Myocyte (in vitro differentiated cells): ENCODE measurements at places on chromosomes 3 and 15. TPM values are rescaled to one million over a fixed set of nuclear protein-coding genes. Genes with fewer than 3 reads are reported as not detected.
A peak's percentile ranks its signal among the peaks of the same experiment; 100 is the strongest.

GRCh38 chr15:98791046-98791701 lies 142.8 kb downstream of the IGF1R start:
- no peak for DNase-seq

- DNase-seq: no peak
Measured at GRCh38 chr15:73681063-73681462, 3.1 kb upstream of the CD276 start.

DNA sequence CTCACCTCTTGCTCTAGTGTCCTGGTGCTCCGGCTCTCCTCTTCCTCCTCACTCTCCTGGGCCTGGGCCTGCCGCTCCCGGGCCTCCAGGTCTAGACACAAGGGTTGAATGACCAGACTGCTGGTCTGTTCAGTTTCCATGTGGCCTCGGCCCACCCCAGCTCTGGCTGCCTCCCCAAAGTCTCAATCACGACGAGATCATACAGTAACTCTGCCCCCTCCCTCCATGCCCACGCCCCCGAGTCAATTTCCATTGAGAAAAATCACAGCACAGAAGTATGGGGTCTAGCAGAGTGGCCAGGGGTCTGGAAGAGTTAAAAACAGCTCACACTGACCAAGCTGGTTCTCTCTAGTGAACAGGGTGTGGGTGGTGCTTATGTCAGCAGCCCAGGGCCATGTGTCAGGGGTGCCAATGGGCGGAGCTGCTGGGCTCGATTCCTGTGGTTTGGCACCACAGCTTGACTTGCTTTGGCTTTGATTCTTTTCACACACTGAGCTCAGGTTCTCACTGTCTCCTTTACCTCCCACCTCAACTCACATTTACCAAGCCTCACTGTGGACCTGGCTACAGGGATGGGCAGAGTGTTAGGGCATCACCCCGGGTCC lies 6.9 kb downstream of the C15orf62 start:
- peak; percentile 91 for DNase-seq

DNA sequence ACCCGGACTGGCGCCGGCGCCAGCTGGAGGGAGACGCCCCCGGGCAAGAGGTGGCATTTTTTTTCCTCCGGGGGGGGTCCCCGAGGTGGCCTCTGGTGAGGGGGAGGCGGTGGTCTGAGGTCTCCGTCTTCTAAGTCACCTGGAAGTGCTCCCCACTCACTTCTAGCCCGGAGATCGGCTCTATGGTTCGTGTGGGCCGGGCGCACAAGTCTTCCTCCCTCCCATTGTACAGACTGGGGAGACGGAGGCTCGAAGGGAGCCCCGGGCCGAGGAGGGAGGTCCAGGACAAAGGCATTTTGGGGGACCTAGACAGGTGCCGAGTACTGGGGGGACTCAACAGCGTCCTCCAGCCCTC lies 4.4 kb downstream of the GATA2 start:
- DNase-seq: no peak

GRCh38 chr3:188503647-188504046 lies 349.7 kb downstream of the LPP start:
- DNase-seq: no peak

DNA sequence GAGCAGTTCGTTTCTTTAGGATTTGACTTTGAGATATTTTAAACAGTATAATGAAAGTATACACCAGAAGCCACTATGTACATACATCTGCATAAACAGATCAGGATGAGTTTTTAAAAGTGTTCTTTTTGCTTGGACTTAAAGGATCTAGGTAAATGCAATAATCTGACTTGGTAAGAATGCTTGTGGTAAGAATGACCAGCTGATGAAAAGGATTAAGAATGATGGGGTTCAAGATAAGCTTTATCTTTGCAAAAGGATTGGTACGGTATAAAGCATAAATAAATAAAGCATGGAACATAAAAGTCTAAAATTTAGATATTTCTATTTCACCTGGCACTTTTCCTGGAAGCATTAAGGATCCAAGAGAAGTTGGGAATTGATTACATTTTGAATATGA lies 9.8 kb upstream of the MME start:
- DNase-seq: no peak

DNA sequence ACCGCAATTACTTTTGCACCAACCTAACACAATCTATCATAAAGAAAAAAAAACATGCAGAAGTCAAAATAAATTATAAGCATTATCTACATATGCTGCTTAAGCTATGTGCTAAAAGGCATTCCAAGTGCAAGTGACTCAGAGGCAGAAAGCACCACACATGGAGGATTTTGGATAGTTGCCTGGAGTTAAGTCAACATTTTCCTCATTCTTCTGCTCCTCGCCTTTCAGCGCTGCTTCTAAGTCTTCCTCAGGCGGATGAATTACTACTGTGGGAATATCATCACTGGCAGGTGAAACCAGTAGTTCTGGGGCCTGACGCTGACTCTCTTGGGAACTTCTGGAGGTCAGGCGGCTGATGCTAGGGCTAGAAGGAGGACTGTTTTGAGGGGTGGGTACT lies 53.1 kb downstream of the SLC4A7 start:
- DNase-seq: peak; percentile 75

- DNase-seq: no peak
Measured at GRCh38 chr3:166248784-166249183, 411.6 kb upstream of the BCHE start.

DNA sequence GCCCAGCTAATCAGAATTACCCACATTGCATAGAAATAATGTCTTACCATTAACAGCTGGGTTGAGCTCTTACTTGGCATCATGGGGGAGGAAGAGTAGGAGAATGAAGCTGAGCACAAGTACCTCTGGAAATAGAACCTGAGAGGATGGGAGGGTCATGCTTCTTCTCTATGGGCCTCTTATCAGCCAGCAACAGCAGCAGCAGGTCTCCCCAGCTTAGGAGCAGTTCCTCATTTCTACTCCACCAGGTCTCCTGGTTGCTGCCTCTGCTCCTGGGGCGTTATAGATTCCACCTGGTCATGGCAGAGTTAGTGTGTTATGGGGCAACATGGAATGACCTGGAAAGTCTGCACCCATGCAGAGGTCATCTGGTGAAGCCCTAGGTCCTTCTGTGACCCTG lies 3.4 kb downstream of the FSD2 start:
- no peak for DNase-seq

GRCh38 chr3:185402561-185402960 lies 39.6 kb downstream of the MAP3K13 start:
- DNase-seq: peak; percentile 20

GRCh38 chr15:27796405-27797320 lies 302.5 kb downstream of the OCA2 start:
- DNase-seq: no peak

- DNase-seq: no peak
Measured at GRCh38 chr15:101063891-101064794, 145.0 kb downstream of the LRRK1 start.

GRCh38 chr3:132549169-132549568 lies 47.9 kb upstream of the ACKR4 start:
- no peak for DNase-seq

GRCh38 chr3:139300416-139300815 lies 43.4 kb upstream of the MRPS22 start:
- DNase-seq: no peak

DNA sequence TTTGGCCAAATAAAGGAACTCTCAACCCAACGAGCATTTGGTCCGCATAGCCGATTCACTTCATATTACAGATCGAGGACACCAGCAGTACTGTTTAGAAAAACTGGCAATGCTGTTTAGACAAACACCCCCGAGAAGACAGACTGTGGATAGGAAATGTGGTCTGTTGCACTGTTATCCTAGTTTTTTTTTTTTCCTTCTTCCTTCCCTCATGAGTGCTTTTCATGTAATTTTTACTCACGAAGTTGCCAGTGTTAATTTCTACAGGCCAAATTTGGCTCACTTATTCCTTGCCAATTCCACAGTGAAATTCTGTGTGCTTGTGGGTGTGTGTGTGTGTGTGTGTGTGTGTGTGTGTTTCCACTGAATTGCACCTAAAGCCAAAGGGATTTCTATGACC lies 165.7 kb downstream of the FOXP1 start:
- no peak for DNase-seq

DNA sequence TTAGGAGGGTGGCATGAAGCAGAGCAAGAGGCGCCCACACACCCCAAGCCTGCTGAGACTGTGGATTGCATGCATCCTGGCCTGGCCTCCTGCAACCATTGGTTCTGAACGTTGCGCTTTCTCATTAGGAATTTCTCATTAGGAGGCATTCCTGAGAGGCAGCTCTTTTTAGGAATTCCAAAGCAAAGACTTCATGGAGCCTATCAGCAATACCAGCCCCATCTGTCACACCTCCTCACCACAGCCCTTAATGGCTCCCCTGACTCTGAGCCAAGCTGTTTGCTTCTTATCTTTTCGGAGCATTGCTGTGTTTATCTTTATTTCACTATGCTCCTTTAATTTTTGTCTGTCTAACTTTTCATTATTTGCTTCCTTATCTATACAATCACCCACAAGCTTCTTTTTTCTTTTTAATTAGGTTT lies 226.9 kb downstream of the CACNA2D3 start:
- no peak for DNase-seq

DNA sequence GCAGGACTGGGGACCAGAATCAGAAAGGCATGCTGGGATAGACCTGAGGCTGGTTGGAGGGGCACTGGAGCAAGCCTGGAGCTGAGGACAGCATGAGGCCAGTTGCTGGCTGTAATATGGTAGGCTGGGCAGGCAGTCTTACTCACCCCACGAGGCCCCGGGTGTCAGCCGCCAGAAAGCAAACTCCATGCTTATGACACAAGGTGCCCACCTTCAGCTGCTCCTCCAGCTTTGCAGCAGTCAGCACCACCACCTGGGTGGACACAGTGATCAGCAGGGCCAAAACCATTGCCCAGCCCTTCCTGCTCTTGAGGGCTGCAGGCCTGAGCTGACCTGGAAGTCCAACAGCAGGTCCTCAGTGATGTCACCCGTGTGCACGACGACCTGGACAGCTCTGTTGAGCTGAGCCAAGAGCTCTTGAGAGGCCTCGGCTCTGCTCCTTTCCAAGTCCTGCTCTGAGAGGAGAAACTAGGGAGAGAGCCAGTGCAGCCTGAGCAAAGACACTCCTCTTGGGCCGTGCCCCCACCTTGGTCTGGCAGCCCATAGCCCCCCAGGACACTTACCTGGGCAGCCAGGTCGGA lies 747 bp downstream of the UBA7 start:
- DNase-seq: no peak

GRCh38 chr15:81296186-81296585 lies 27.8 kb downstream of the STARD5 start:
- no peak for DNase-seq

DNA sequence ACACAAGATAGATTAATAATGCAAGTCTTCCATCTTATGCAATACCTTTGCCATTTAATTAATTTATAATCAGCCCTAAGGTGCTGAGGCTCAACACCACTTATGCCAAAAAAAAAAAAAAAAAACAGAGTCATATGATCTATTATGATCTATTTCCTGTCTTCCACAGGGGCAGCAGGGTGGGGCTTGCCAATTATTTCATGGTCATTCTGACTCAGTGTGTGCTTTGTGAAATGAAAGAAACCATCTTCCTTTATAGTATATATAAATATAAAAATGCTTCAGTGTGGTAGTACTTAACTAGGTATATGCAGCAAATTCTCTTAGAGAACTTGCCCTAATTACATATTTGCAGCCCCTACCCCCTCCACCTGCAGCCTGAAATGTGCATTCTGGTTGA lies 7.2 kb upstream of the RARB start:
- DNase-seq: no peak

DNA sequence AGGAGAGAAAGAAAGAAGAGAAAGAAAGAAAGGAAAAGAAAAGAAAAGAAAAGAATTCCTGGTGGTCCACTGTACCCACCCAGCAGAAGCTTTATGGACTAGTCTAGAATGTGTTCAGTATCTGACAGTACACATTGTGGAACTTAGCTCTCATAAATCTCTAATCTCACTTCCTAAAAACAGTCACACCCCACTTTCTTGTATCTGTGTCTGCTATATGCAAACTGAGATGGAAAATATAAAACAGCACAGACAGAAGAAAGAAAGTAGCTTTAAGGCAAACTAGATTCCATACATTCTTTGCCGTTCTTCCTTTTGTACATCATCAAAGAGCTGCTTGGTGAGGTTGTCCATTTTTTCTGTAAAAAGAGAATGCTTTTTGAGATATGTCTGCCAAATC lies 41.1 kb upstream of the GNB5 start:
- no peak for DNase-seq

DNA sequence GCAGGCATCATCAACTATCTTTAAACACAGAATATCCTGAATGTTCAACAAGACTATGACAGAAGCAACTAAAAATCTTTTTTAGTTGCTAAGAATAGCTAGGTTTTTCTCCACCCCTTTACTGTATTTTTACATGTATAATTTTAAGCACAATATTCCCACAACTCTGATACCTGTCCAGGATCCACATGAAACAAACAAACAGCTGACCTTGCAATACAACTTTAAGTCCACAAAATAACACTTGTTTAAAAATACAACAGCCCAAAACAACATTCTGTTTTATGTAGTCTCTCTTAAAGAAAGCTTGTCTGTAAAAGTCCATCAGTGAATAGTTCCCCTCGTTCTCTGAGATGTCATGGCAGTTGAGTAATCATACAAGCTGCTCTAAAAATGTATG lies 41.1 kb downstream of the IFT57 start:
- DNase-seq: no peak

DNA sequence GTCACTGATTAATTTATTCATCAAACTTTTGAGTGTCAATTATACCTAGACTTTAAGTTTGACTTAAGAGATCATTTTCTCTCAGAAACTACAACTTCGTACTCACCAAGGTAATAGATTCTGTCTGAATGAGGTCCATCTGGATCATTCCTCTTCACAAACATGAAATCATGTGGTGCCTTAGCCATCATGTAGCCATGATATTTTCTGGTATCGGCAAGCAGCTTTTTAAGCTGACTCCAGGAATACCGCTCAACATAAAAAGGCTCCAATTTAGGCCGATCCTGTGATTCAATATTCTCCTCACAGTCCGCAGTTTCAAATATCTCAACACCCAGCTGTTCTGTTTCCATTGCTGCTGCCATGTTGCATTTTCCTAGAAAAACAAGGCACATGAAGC lies 5.3 kb downstream of the DPP8 start:
- peak; percentile 22 for DNase-seq

DNA sequence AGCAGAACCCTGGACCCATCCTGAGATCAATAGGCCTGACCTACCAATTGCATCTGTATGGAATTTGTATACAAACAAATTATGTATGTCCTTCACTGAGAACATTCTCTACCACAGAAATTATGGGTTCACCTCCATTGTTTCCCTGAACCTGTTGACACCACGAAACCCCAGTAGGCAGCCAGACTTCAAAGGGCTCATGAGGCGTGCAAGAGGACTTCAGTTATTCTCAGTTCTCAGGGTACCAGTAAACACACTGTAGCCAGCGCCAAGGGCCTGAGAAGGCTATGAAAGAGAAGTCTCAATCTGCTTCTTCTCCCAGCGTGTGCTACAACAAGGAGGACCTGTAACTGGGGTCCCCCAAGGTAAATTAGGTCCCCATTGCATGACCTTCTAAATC lies 254.9 kb upstream of the GOLGA6L4 start:
- DNase-seq: no peak

ZNF620 gene
- total RNA-seq: 0.37 and 1.1 TPM in 2 replicates

FMN1 gene
- 20.8 and 26.6 TPM in 2 replicates for total RNA-seq

EPHB3 gene
- 23.2 and 23.6 TPM in 2 replicates for total RNA-seq

LRRIQ4 gene
- not detected in 2 replicates for total RNA-seq

FOXB1 gene
- total RNA-seq: not detected in 2 replicates

TUSC7 gene
- not detected in 2 replicates for total RNA-seq

KLHL18 gene
- total RNA-seq: 32.7 and 53.1 TPM in 2 replicates

RAB6B gene
- total RNA-seq: 0.37 and 1.1 TPM in 2 replicates

WNT7A gene
- total RNA-seq: not detected in 2 replicates

HTR3C gene
- not detected in 2 replicates for total RNA-seq

SLCO2A1 gene
- under 0.01 TPM in 1 of 2 replicates, not detected in the other for total RNA-seq

RHCG gene
- total RNA-seq: not detected in 2 replicates

ZNF774 gene
- total RNA-seq: 3.4 TPM in 2 replicates

VEPH1 gene
- 17.0 and 29.3 TPM in 2 replicates for total RNA-seq

MFAP1 gene
- 26.4 and 31.2 TPM in 2 replicates for total RNA-seq

C3orf70 gene
- total RNA-seq: 0.05 TPM in 1 of 2 replicates, not detected in the other
